ENCODE measurements at places on chromosomes 12 and 14.

DNA sequence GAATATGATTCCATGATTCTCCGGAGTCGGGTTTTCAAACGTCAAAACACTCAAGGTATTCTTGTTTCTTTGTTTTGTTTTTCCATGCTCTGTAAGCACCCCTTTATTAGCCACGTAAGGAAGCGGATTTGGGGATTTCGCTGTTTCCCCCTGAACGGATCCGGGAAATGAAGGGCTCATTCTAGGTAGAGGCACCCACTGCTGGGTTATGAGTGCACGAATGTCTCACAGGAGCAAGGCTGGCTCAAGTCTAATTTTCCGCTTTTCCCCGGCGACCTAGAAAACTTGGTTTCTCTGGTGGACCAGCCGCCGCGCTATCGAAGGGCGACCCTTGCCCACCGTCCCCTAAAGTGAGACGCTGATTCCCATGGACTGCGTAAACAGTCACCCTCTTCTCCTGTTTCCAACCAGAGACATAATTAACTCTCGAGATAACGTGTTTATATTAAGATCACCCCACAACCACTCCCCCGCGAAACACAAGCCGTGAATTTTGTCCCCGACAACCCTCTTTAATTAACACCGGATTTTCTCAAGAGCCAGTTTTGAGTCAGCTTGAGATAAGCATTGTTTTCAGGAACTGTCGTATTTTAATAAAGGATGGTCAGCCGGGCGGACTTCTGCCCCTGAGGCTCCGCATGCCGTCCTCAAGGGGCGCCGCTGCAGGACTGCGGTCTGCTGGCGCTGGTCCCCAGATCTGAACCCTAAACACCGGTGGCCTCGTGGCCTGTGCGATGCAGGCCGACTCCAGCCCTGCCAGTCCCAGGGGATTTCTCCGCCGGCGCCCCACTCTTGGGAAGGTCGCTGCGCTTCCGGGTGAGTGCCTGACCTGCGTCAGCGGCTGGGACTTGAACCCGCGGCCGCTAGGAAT, 515 bp upstream of the ABCC9 start:
- DNase-seq = no peak

DNA sequence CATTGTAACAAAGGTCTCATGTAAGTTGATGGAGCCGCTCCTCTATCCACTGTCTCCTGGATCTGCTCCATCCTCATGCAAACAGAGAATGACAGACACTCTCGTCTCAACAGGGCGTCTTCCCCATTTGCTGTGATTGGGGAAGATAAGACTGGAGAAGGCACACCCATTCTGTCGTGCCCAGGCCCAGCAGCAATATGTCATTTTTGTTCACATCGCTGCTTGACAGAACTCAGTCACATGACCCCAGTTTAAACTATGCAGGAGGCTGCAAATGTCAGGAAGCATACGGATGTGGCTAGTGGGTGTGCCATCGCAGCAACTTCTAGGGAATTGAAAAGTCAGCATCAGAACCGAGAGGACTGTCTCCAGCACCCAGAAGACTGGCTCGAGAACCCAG, 290.5 kb downstream of the TMEM132D start:
- no peak for DNase-seq

GRCh38 chr14:29930283-29930682, 2.6 kb upstream of the PRKD1 start:
- no peak for DNase-seq

- no peak for DNase-seq
These were observed 50.6 kb upstream of the FLRT2 start for GRCh38 chr14:85479306-85479705.

GRCh38 chr12:11568762-11569478, 80.6 kb upstream of the ETV6 start:
- DNase-seq = no peak

DNA sequence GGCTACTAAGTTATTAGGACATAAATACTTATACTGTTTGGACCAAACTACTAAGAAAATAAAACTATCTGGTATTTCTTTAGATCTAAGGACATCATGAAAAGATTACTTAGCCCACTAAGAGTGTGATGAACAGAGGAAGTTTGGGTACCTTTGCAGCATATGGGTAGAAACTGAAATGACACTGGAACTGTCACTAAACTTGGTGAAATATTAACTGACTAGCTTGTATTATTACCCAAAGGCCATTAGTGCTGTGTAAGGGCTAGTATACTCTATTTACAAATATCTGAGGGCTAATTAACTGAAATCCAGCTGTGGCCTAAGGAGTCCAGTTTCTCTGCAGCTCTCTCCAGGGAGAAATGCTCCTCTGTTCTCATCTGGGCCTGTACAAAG, 45.5 kb downstream of the PAWR start:
- DNase-seq = no peak

DNA sequence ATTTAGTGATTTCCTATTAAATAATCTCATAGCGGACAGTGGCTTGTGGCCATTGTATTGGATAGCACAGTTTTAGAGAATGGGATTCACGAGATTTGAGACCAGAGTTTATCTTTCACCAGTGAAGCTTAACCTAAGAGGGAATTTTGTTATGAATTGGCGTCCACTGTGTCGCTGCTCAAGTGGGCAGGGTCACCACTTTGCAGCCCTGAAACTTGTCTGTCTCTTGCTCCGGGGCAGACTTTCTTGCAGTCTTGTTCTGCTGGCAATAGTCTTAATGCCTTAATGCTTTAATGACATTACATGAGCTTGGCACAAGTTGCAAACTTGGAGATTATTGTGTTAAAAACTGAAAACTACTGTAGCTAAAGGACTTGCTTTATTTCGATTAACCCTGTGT, 72.8 kb upstream of the PPM1H start:
- DNase-seq = no peak

DNA sequence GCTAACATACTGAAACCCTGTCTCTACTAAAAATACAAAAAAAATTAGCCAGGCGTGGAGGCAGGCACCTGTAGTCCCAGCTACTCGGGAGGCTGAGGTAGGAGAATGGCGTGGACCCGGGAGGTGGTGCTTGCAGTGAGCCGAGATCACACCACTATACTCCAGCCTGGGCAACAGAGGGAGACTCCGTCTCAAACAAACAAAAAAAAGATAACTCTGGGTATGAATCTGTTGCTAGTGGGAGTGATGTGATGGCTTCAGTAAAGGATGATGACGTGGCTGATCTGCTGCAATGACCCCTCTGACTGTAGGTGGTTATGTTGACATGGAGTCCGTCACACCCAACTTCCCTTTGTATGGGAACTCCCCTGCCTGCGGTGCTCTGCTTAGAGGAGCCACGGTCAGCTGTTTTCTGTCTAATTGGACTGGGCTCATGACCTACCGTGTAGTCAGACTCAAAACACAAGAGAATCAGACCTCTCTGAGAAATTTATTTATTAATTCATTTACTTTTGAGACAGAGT, 59.1 kb upstream of the MED13L start:
- DNase-seq = no peak

- no peak for DNase-seq
These were observed 33.1 kb upstream of the GNPNAT1 start for GRCh38 chr14:52824462-52824861.

- DNase-seq = no peak
These were observed 331.6 kb downstream of the DUSP6 start for GRCh38 chr12:89020689-89021088.

DNA sequence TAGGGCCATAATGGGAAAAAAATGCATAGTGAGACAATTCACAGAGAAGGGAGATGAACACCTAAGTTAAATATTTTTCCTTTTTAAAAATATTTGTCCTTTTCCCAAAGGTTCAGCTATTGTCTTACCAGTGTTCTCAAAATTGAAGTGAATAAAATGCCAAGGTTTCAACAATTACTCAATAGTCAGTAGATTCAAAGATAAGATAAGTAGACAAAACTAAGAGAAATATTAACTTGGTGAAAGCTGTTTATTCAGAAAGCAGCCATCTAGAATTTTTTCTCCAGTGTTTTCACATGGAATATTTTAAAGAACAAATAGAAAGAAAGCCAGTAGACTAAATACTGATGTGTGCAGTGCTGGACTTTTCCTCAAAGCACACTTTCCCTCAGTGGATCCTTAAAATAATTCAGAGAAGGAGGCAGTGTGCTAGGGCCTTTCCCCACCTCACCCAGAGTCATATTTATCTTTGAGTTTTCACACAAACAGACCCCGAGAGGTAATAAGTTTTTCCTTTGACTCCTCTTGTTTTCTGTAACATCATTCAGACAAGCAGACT, 144.5 kb upstream of the PLEKHG7 start:
- no peak for DNase-seq

DNA sequence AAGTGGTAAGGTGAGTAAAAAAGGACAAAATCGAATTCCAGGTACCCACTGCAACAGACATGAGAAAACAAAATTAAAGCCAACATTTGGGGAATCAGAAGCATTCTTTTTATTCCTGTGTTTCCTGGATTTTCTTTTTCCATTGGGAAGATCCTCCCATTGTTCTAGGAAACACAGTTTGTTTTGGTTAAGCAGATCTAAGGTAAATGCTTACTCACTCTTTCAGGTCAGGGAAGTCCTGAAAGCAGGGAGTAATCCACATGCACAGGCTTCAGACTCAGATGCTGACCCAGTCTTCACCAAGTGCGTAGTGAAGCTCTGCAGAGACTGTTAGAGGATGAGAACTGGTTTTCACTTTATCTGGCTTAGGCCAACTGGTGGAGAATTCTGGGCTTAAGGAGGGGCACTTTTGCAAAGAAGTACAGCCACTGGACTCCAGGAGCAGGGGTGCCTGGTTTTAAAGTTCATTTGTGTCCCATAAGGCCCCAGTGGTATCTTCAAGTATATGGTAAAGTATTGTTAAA, 57.7 kb downstream of the RPAP3 start:
- no peak for DNase-seq

GRCh38 chr12:122020795-122021192, 890 bp upstream of the BCL7A start:
- no peak for DNase-seq
